ENCODE measurements at places on chromosomes 7 and 10.

- DNase-seq = no peak
Observed at GRCh38 chr10:69088471-69088769, 517 bp downstream of the SRGN start.

GRCh38 chr10:43939939-43940820 is 291.5 kb upstream of the ZNF32 start:
- peak; percentile 91 for DNase-seq

DNA sequence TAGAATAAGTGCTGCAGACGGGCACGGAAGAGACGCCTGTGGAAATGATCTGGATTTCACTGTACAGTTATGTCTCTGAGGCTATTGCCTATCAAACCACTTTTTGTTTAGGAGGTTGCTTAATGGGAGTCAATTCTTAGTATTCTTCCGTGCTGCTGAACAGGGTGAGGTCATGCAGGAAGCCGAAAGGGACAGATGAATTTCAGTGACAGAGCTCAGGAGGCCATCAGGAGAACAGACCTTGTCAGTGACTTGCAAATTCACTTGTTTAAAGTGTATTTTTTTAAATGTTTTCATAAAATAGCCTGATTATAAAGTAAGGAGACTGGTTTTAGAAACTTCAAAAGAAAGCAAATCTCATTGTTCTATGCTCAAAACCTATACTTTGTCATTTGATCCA is 58.9 kb downstream of the XRCC2 start:
- no peak for DNase-seq

DNA sequence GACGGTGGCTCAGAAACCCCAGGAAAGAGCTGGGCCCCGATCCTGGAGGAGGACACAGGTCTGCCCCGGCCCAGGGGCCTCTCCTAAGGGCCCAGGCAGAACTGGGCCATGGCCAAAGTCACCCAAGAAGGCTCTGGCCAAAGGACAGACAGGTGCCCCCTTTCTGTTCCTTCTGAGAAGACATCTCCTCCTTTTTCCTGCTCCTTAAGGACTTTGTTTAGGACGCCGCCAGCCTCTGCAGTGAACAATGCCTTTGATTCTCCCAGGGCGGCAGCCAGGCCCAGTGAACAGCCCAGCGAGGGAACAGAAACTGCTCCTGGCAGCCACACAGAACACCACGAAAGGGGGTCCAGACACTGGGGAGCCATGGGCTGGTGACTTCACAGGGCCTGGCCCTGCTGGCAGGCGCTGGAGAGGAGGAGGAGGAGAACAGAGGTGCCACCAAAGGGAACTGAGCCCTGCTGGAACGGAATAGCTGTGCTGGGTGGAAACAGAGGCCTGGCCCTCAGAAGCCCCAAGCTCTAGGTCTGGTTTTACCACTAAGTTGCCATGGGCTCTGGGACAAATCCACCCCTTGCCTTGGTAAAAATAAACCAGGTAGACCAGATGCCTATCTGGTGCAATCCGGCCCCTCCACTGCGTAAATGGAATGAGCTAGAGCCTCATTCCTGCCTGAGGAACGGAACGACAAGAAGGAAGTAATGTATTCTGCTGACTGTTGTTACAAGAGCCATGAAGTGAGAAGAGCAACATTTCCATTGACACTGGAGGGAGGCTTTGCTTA is 163.3 kb upstream of the RHEB start:
- no peak for DNase-seq

Data from NCI-H1694 (cell line).